Activated CD4-positive, alpha-beta T cell treated with anti-CD3 and anti-CD28 coated beads, Interleukin-2, amount 10 ng/mL, durations not matched to agents 7 days and 5 days (primary cell): ENCODE measurements at places on chromosomes 2 and 18.

DNA sequence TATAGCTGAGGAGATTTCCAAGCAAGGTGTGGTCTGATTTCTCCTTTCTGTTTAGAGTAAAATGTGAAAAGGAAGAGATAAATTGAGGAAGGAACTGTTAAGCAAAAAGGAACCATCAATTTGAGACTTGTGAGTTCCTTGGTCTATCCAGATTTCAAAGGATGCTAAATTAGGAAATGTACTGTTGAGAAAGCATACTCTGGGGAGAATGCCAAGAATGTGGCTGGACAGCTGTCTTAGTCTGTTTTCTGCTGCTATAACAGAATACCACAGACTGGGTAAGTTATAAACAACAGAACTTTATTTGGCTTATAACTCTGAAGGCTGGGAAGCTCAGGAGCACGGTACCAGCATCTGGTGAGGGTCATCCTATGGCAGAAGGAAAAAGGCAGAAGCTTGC is 1097.2 kb downstream of the TDRD15 start:
- no peak for DNase-seq

- no peak for DNase-seq
Observed at GRCh38 chr18:55179425-55179824, 220.2 kb upstream of the CCDC68 start.

DNA sequence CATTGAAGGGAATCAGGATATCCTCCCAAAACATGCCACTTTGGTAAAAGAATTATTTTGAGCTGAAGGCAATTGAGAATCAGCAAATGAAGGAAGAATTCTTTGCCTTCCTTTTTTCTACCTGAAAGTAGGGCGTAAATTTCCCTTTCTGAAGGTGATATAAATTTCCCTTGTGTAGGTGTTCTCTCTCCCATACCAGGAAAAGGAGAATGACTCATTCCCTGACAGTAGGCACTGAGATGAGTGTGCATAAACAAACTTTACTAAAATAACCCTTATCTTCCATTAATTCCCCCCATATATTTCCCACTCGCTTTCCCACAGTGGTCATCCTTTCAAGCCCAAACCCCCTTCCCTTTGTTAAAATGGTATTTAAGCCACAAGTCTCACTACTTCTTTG is 1339.0 kb downstream of the LRP1B start:
- DNase-seq: no peak

DNA sequence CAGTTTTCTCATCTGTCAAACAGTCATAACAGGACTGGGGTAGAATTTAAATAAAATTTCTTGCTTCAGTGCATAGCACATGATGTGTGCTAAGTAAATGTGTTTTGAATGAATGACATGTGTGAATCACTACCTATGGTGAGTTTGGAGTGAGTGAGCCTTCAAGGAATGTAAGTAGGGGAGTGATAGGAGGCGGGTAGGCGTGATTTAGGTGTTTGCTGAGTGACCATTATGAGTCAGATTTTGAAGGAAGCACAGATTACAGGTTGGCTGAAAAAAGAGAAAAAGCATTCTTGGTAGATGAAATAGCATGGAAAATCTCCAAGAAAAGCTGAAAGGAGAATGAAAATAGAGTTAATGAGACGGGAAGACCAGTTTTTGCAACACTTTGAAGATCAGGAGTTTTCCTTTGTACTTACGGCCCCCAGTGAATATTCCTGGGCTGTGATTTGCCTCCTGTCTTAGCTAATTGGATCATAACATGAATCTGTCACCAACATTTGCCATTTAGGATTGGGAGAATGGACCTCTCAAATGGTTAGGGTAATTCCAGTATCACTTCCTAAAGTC is 136.9 kb upstream of the GATA6 start:
- no peak for DNase-seq

DNA sequence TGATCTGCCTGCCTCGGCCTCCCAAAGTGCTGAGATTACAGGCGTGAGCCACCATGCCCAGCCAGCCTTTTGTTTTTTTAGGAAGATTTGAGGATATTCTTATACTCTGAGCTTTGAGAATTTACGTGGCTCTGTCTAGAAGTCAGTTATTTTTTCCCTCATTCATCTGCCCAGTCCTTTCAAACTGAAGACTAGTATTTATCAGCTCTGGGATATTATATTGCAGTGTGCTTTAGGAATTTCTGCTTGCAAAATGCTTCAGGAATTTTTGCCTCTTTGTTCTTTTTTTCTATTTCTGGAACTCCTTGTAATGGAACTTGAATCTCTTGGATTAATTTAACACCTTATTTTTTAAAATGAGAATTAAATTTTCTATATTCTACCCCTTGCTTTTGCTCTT is 22.6 kb downstream of the ACSL3 start:
- DNase-seq: no peak

DNA sequence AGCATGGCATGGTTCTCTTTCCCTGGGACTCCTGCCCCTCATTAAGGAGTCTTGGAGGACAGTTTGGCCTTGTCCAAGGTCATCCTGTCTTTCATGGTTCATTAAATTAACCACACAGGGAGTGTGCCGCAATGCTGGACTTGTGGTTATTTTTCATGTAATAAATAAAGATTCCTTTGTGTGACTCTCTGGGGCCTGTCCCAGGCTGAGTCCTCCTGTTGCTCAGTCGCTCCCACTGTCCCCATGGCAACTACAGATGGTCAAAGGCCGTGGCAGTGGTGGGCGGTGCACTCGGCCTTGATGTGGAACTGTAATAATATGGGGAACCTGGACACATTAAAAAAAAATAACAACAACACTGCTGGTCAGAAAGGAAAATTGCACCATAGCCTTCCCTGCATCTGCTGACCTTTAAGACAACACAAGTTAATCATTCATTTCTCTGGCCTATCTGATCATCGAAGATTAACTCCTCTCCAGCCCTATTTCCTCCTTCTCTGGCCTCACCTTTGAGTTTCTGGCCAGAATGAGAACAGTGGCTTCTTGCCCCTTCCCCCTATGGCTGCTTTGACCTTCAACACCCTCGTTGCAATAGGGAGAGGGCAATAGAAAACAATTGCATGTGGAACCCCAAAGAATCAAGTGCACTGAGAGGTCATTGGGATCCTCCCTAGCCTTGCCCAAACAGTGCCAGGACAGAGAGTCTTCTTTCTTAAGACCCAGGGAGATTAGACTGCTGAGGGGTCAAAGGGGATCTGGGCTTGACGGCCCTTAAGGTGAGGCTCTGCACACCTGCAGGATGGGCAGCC is 44.7 kb downstream of the PSD4 start:
- DNase-seq: no peak

DNA sequence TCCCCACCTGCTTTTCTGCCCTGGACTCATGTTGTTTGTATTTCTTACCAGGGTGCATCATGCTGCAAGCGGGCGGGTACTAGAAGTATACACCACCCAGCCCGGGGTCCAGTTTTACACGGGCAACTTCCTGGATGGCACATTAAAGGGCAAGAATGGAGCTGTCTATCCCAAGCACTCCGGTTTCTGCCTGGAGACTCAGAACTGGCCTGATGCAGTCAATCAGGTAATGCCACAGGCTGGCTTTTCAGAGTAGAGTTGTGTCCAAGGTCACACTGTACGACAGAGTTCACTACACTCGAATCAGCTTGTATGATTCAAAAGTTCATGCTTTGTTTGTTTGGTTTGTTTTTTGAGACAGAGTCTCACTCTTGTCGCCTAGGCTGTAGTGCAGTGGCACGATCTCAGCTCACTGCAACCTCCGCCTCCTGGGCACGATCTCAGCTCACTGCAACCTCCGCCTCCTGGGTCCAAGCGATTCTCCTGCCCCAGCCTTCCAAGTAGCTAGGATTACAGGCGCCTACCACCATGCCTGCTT is 19.4 kb downstream of the SRSF7 start:
- no peak for DNase-seq

GRCh38 chr18:77876319-77876865 is 626.7 kb downstream of the GALR1 start:
- DNase-seq: no peak
